DMS79 (cell line): ENCODE measurements at places on chromosomes 6 and 20.

DNA sequence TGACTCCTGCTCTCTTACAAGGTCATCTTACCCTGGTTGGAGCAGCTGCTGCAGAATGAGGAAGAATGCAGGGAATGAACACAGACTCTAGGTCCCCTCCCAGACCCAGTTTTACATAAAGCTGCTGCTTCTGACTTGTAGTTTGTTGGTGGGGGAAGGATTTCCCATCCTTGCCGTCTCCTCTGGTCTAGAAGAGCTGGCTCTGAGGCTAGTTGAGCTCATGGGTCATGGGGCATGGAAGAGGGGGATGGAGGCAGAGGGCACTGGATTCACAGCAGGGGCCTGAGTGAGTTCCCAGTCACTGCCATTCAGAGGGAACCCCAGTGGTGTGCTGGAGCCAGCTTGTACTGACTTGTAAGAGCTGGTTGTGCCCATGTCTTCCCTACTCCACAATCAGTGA is 9.2 kb upstream of the GUCA1A start:
- DNase-seq = no peak

DNA sequence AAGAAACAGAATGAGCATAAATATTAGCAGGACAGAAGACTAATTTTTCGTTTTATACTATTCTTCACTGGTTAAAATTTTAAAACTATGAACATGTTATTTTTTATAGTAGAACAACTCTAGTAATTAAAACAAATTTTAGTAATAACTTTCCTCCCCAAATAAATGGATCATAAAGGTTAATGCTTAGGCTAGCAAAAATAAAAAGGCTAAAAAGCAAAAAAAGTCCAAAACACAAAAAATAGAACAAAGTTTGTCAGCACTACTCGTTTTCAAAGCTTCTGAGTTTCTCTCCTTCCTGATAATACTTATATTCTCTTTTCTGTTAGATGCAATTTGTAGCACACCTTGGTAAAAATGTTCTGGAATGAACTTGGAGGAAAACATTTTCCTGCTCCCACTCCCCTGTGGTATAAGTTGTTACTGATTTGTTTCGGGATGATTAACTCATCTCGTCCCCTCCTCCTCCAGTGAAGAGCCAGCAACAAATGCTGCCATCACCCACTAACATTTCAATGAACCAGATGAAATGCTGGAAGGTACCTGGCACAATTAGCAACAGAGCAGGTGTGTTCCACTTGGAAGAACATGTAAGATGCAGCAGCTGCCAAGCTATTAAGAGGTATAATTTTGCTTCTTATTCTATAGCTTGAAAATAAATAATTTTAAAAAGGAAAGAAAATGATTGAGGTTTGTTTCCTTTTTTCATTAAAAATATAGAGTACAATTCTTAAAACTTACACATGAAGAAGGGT is 130.5 kb downstream of the MYB start:
- DNase-seq = peak; percentile 92

DNA sequence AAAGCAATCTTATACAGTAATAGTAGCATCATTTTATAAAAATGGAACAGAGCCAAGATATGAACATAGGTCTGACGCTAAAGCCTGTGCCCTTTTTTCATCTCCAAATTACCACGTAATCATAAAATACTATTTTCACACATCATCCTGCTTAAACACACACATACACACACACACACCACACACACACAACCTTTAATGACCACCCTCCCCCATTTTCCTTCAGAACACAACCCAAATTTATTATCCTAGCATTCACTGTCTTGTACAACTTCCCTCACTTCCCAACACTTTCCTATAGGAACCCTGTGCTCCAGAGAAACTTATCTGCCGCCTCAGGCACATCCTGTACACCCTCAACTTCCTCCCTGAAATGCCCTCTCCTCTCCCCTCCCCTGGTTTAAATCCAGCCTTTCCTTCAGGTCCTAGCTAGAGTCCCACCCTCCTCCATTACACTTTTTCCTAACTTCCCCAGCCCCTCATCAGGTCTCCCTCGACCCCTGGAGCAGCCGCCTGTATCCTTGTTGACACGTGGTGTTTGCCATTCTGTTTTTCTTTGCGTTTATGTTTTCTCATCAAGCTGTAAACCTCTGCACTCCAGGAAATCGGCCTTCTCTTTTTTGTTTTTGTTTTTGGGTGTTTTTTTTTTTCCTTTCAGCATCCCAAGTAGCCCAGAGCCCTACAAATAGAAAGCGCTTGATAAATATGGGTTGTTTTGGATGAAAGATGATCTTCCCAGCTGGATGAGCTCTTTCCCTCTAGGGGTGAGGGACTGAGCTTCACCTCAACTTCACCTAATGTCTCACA is 968 bp upstream of the MMP24 start:
- no peak for DNase-seq

DNA sequence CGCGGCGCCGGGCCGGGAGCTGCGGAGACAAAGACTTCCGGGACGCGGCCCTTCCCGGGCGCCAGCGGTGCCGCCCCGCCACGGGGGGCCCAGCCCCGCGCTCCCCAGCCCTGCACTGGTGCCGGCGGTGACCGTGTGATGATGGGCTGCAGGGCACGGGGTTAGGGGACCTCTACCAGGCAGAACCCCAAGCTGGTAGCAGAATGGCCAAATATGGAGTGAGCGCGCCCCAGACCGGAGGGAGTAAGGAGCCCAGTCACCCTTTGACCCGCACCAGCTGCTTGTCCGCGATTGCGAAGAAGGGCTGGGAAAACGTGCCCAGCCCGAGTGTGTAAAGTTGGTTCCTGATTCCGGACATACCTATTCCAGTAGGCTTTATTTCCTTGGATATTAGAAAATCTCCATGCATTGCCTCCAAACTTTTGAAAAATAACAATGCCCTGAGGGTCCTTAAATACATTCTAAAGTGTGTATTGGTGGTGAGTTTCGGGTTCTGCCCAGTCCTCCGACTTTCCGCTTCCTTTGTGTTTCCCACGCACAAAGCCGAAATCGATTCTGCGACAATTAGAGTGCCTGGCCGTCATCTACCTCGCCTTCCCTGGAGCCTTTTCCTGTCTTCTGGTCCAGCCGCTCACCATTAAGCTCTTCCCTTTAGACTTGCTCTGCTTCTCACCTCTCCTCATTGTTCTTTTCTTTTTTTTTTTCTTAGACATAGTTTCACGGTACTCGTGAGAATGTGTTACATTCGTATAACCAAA is 1.1 kb downstream of the ABRACL start:
- no peak for DNase-seq

GRCh38 chr6:16955899-16956298 is 146.0 kb upstream of the STMND1 start:
- DNase-seq = no peak

DNA sequence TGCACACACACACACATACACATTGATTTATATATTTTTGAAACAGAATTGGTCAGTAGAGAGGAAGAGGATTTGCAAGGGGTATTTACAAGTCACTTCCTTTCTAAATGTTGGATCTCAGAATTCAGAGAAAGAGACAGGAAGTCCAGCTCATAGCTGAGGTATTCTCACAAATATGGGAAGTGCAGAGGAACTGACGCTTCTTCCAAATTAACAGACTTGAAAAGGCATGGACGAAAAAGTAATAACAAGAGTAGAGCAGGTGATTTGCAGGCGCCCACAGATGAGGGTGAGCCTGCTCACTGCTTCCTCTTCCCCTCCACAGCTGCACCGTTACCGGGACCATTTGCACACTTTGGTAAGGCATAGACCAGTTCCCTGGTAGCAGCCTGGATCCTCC is 246.4 kb downstream of the PHACTR1 start:
- no peak for DNase-seq

- DNase-seq = no peak
These were observed 4.6 kb upstream of the SOX18 start for GRCh38 chr20:64053841-64054661.

DNA sequence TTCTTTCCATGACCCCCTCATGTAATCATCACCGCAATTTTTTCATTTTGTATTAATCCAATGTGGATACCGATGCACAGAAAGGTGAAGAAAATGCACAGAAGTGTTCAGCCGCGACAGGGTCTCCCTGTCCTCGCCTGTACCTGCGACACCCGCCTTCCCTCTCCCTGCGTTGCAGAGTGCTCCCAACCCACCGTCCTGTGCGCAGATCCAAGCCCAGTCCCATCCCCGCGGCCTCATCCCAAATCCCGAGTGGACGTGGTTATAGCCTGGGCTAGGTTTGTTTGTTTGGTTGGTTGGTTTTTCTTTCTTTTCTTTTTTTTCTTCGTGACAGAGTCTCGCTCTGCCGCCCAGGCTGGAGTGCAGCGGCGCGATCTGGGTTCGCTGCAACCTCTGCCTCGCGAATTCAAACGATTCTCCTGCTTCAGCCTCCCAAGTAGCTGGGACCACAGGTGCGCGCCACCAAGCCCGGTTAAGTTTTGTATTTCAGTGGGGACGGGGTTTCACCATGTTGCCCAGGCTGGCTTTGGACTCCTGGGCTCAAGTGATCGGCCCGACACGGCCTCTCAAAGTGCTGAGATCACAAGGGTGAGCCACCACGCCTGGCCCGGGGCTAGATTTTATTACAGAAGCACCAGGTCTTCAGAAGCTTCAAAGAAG is 536 bp upstream of the RAET1G start:
- DNase-seq = no peak

GRCh38 chr20:39453890-39454289 is 491.7 kb downstream of the DHX35 start:
- no peak for DNase-seq

GRCh38 chr6:103139377-103139776 is 1720.3 kb downstream of the HACE1 start:
- no peak for DNase-seq

- no peak for DNase-seq
These were observed 600.3 kb downstream of the CDH26 start for GRCh38 chr20:60558486-60558885.

DNA sequence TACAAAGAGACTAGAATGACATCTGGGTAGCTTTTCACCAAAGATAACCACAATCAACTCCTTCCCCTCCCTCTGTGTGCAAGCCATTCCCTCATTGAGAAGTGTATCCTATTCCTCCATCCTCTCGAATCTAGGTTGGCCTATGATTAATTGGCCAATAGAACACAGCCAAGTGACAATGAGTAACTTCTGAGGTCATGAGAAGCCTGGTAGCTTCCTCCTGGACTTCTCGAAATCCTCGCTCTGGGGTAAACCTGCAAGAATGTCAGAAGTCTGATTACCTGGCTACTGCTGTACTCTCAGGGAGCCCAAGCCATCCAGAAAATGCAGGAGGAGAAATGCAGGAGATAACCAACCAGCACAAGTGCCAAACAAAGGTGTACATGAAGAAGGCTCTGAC is 13.1 kb downstream of the ARHGAP18 start:
- DNase-seq = no peak

- DNase-seq = no peak
These were observed 105.5 kb downstream of the NRSN1 start for GRCh38 chr6:24231438-24231977.

GRCh38 chr6:56814802-56815201 is 140.1 kb upstream of the BEND6 start:
- DNase-seq = no peak

- no peak for DNase-seq
These were observed 10.3 kb upstream of the ERVFRD-1 start for GRCh38 chr6:11121851-11122250.

- DNase-seq = no peak
These were observed 107.6 kb downstream of the TMEM242 start for GRCh38 chr6:157215717-157216116.

GRCh38 chr6:100726666-100727065 is 154.5 kb downstream of the ASCC3 start:
- DNase-seq = no peak

DNA sequence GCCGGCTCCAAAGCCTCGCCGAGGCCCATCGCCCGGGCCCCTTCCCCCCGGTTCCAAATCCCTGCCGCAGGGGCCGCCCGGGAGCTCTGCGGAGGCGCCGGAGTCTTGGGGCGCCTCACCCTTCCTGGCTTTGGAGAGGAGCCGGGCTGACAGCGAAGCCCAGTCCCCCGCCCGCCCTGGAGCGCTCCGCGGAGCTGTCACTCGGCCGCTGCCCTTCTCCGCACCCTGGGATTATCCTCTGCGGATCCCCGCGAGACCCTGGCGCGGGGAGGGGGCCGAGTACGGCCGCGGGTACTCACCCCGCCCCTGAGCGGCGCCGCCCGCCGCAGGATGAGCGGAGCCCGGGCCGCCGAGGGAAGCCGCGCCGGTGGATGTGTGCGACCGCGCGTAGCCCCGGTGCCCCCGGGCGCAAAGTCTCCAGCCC is 343 bp downstream of the SNAP91 start:
- DNase-seq = no peak

- no peak for DNase-seq
These were observed 133.5 kb upstream of the MAP3K7 start for GRCh38 chr6:90720404-90720803.

GRCh38 chr6:154170106-154170505 is 131.1 kb downstream of the OPRM1 start:
- no peak for DNase-seq

DNA sequence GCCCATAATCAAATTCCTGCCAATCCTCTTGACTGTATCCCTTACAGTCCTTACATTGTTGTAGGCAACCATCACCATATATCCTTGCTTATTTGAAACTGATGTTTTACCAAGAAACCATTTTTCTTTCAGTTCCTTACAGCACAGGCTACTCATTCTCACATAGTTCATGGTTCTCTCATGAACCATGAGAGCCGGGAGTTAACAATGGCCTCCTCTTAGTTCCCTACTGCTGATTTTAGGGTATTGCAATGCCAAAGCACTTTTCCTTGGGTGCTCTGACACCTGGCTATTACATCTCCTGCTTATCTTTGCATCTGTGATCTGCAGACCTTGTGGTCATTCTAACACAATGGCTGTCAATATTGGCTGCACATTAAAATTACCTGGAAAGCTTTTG is 133.4 kb downstream of the MYB start:
- peak; percentile 5 for DNase-seq

- no peak for DNase-seq
These were observed 162.3 kb downstream of the BMP7 start for GRCh38 chr20:57104113-57104512.

- no peak for DNase-seq
These were observed 895.2 kb upstream of the CITED2 start for GRCh38 chr6:140269591-140270165.

DNA sequence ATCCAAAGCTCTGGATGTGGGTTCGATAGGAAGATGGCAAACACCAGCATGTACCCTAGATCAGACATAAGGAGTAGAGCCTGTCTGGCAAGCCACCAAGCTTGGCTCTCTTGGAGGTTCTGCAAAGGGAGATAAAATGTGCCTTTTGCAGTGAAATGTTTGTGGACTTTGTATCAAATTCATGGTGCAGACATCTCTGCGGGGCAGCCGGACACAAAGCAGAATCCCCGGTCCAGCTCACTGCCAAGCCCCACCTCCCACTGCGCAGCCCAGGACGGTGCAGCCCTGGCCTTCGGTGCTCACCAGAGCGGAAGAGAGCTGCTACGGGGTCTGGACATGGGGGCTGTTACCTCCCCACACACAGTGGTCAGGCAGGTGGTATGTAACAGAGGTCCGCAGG is 333.6 kb upstream of the JARID2 start:
- no peak for DNase-seq

- no peak for DNase-seq
These were observed 569.7 kb upstream of the MARCKS start for GRCh38 chr6:113287396-113287795.

DNA sequence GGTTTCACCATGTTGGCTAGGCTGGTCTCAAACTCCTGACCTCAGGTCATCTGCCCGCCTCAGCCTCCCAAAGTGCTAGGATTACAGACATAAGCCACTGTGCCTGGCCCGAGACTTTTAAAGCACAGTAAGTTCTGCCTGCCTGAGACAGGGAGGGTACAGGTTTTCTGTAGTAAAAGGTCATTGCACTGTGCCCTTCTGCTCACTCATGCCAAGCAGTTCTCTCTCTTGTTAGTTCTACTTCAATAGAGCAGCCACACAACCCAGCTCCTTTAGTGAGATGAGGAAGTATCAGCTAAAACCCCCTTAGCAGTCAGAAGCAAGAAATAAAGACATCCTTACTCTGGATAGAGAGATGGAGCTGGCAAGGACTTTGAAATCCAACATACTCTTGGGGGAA is 52.4 kb upstream of the ARMH2 start:
- DNase-seq = no peak
